ENCODE measurements at places on chromosomes 12 and 14.

DNA sequence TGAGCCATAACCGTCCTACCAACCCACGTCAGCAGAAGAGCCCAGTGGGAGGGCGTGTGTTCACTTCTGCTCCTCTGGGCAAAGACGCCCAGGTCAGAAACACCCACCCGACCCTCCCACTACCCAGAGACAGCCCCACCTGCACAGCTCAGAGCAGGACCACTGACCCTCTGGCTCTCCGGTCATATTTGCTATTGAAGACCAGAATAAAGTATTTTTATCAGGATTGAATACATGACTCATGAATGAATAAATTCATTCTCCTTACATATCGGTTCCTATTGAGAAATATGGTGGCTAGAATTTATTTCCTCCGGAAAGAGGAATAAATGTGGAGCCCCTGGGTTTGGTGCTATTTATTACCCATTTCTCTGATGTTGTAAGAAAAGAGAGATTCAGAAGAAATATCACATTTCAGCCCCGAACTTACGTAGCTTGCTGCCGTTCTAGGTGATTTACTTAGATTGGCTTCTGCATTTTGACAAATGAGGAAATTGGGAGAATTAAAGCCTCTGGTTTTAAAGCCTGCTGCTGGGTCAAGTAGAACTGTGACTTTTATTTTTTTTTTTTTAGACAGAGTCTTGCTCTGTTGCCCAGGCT, 36.4 kb upstream of the P2RX7 start:
- no peak for DNase-seq

- no peak for DNase-seq
Observed at GRCh38 chr14:55301437-55302121, 30.4 kb downstream of the FBXO34 start.

DNA sequence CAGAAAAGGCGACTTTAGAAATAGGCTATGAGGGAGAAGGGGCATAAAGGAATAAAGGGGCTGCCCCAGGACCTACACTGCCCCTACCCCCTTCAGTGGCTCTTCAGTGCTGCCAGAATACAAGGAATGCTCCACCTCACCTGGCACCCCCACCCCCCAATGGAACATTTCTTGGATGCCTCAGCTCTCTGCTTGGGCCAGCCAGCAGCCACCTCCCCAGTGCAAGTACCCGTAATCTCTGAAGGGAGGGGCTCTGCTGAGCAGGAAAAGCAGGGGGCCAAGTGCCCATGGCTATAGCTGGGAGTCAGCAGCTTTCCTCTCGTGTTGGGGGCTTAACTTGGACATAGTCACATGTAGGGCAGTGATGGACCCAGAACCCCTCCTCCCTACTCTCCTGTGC, 33.3 kb downstream of the BAZ2A start:
- DNase-seq = no peak

DNA sequence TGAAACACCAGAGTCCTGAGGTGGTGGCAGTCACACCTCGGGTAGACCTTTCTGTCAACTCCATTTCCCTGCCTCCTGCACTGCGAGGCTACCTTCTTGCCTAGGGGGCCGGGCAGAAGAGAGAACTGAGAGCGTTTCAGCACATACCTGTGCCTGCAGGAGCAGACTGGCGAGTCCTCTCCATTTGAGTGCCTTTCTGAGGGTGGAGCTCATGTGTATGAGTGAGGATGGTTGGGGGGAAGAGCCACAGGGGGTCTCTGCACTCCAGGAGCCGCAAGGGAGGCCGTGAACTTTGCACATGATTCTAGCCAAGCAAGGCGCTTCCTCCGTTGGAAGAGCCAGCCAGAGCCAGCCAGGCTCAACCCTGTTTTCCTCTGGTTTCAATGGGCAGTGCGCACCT, 31.0 kb upstream of the CCND2 start:
- DNase-seq = no peak

- no peak for DNase-seq
Observed at GRCh38 chr14:66507181-66507721, 696 bp upstream of the GPHN start.

- no peak for DNase-seq
Observed at GRCh38 chr14:64861916-64862315, 17.8 kb downstream of the SPTB start.

- DNase-seq = no peak
Observed at GRCh38 chr12:26195250-26195640, at the start of gene SSPN. TSS of gene SSPN (plus strand) at chr12:26195573. CDS start at chr12:26195673, 100 bp downstream.

GRCh38 chr14:29738950-29739349, 188.7 kb downstream of the PRKD1 start:
- no peak for DNase-seq

- DNase-seq = no peak
Observed at GRCh38 chr14:68427550-68427890, 365.3 kb downstream of the ZFP36L1 start.

Data from activated T-cell treated with anti-CD3 and anti-CD28 coated beads for 48 hours (primary cell).